ENCODE measurements at places on chromosomes 13 and 19.

- no peak for DNase-seq
These were observed 64.9 kb downstream of the TNFSF11 start for GRCh38 chr13:42638886-42639285.

DNA sequence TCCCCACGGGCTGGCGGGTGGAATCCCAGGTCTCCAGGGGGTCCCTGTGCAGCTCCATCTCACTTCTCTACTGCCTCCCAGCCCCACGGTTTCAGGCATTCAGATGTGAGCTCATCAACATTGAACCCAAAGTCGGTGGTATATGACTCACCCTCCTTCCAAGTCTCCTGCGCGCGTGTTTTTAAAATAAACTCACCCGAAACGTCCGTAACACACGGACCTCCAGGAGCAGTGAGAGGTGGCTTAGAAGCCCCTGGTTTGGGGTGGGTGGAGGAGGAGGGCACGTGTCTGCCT is 14.0 kb upstream of the CRTC1 start:
- DNase-seq, result no peak

- no peak for DNase-seq
These were observed 6.8 kb downstream of the ZC3H4 start for GRCh38 chr19:47106821-47107201.

- no peak for DNase-seq
These were observed 800.1 kb upstream of the PCDH9 start for GRCh38 chr13:68030152-68030809.

GRCh38 chr19:50005428-50005827 is 19.7 kb downstream of the VRK3 start:
- DNase-seq, result no peak

DNA sequence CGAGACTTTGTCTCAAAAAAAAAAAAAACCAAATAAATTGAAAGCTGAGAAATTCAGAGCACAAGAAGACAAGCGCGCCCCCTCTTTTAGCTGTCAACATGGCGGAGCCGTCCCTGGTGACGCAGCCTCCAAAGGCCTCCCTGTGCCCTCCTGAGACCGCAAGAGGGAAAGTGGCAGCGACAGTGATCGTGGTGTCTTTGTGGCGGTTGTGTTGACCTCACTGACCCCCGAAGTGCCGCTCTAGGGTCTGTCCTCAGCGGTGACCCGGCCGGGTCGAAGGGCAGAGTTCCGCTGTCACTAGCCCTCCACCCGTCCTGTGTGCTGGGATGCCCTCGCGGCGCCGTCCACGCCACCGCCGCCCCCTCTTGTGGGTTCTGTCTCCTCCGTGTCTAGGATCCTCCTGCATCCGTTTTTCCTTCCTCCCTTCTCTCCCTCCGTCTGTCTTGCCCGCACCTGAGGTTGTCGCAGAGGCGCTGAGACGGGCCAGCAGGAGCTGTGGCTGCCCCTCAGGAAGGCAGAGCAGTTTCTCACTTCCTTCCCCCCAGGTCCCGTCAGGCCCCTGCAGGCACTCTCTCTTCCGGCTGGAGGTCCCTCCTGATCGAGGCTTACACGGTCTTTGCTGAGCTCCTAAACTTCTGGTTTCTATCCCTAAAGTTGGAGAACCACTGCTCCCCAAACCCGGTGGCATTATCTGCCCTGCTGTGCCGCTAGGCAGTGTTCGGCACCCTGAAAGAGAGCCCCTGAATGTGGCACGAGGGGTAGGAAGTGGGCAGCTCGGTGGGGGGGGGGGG is 7.2 kb downstream of the UHRF1 start:
- DNase-seq, result peak; percentile 49

- no peak for DNase-seq
These were observed 29.1 kb downstream of the NUP58 start for GRCh38 chr13:25330541-25330940.

DNA sequence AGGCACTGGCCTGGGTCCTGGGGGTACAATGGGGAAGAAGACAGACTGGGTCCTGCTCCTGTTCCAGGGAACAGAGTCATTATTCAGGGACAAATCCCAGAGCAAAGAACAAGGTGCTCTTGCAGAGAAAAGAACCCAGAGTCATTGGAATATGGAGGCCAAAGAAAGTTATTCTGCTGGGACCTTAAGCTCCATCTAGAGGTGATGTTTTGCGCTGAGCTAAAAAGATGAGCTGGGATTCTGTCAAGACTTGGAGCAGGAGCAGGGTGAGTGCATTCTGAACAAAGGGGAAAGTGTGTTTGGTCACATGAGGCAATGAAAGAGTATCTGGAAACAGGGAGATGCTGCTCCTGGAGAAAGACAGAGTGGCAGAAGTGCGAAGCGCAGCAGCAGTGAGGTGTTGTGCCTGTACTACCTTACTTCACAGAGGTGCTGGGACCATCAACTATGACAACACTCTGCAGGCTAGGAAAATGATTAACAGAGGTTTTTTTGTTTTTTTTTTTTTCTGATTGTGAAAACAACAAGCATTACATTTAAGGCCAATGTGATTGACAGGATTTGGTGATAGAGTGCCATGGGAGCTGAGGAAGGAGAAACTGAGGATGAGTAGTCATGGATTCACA is 95.3 kb upstream of the TNFSF11 start:
- DNase-seq, result no peak

- DNase-seq, result no peak
These were observed 587 bp downstream of the B9D2 start for GRCh38 chr19:41363371-41363752.

DNA sequence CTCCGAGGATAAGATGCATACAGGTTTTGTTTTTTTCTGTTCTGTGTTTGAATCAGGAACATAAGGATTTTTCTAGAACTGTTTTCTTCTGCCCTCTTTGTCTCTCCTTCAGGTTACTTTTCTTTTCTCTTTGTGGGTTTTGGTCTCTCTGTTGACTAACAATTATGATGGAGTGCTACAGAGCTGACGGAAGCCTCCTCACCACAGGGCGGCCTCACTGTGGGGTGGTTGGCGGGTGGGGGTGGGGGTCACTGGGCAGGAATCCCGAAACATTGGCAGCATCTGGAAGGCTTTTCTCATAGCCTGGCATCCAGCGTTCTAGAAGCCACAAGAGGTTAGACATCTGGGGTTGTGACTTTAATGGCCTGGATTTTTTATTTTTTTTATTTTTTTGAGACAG is 12.0 kb upstream of the MATK start:
- DNase-seq, result no peak

DNA sequence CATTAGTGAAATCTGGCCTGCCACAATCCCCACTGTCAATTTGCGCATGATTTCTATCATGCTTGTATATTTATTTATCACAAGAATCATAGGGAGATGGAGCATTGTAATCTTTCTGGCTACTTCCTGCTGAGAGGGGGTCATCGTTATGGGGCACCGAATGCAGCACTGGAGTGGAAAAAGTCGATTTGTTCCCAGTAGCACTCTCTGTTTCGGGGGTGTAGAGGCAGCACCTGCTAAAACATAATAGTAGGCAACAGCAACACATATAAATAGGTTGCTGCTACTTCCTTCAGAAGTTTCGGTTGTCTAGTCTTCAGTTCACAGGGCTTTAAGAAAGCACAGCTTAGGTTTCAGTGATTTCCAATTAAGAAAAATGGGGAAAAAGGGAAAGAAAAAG is 23.4 kb upstream of the CEACAM21 start:
- DNase-seq, result no peak

- no peak for DNase-seq
These were observed 27.8 kb upstream of the IGFL4 start for GRCh38 chr19:46068345-46069258.

GRCh38 chr19:33086955-33087354 is 6.0 kb downstream of the GPATCH1 start:
- DNase-seq, result no peak

- no peak for DNase-seq
These were observed 9.1 kb downstream of the AP3D1 start for GRCh38 chr19:2142173-2142829.

GRCh38 chr13:95503662-95504061 is 48.9 kb upstream of the CLDN10 start:
- DNase-seq, result no peak

GRCh38 chr13:111913761-111914140 is 153.2 kb upstream of the SOX1 start:
- DNase-seq, result no peak

DNA sequence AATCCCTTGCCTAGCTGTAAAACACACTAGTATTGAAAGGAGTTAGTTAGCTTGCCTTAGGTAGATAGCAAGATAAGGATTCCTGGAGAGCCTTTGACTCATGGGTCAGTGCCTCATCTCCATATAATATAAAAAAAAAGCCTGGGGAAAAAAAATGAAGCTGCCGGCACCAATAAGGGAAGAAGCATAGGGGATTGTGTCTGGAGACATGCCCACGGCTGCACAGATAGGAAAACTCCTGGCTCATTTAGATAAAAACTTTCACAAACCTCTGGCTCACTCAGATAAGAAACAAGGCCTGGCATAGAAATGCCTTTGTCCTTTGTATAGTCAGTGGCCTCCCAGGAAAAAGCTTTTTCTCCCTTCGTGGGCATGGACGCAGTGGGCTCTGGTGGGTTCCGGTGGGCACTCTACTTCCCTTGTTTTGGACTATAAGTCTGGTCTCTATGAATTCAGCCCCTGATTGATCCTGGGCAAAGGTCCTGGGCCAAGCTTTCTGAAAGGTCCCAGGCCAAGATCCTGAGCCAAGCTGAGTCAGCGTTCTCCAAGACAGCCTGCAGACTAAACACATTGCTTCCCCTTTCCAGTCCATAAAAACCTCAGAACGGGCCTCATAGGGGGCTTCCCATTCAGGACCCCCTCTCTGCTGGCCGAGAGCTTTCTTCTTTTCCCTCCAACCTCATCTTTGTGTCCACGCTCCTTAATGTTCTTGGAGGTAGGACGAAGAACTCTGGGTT is 4.9 kb upstream of the OR7A17 start:
- no peak for DNase-seq

GRCh38 chr13:74061926-74062595 is 72.1 kb downstream of the KLF12 start:
- no peak for DNase-seq

- DNase-seq, result no peak
These were observed 2.7 kb upstream of the KLK2 start for GRCh38 chr19:50870417-50871089.

DNA sequence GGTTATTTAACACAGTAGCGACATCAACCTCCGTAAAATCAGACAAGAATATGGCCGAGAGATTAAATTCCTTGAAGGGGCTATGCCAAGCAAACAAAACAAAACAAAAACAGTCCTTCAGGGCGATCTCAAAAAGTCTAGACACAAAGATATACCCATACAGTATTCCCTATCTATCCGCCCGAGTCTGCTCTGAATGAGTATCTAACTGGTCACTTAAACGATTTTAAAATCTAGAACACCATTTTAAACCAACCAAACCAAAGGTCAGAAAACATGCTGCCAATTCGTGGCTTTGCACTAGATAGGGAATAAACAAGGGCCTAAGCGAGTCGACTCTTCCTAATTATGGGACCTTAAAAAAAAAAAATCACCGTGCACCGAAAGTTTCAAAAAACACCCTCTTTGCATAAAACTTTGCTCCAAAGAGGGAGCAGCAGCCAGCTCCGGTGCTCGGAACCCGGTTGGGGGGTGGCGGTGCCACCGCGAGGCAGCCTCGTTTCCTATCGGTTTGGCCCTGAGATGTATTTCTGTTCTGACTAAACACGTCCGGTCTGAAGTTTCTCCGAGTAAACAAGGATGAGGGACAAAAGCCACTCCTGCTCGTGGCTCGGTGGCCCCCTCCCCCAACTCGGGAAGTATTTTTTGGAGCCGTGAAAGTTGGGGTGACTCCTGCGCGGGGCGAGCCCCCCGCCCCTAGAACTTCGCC is 1.8 kb downstream of the HMGB1 start:
- DNase-seq, result peak; percentile 68

- DNase-seq, result no peak
These were observed 716.7 kb downstream of the DIAPH3 start for GRCh38 chr13:59447031-59447430.

DNA sequence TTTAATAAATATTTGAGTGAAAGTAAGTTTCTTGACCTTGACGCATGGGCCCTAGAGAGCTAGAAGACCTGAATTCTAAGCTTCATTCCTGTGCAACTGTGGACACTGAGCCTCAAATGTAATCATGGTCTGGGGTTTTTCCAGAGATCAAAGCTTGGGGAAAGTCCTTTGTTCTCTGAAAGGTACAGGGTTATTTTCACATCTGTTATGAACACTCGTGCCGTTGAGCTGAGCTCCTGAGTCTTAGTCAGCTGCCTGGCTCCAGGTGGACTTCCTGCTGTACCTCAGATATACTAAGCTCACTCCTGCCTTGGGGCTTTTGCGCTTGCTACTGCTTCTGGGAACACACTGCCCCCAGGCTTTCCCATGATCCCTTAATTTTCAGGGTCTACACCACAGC is 7.5 kb upstream of the ZBTB32 start:
- no peak for DNase-seq
